Lung (tissue), 17 donors: ENCODE measurements at places on chromosomes 4 and X. TPM values are rescaled to one million over a fixed set of nuclear protein-coding genes. Genes with fewer than 3 reads are reported as not detected.

DNA sequence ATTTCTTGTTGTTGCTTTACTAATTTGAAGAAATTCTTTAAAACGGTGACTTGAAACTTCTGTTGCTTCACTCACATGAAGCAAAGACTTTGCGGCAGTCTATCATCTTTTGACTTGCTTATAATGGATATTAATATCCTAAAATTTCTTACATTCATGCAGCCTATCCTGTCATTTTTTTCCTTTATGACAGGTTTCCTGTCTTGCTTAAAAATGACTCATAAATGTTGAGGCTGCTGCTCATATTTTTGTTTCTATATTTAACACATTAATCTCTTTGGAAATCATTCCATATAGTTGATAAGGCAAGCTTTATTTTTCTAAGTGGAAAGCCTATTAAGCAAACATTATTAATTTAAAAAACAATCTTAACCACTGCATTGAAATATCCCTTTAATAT, 176.6 kb upstream of the GALNTL6 start:
- no peak overlapping the region for H3K4me3 ChIP-seq
- H3K27ac ChIP-seq: no peak overlapping the region
- H3K27me3 ChIP-seq: no peaks in the 10 kb centered on the region

GRCh38 chrX:10508891-10509290, 111.5 kb downstream of the MID1 start:
- no peak overlapping the region for H3K4me3 ChIP-seq
- no peak overlapping the region for H3K27ac ChIP-seq
- DNase-seq: no peak

Gene IL1RAPL2
- not detected for total RNA-seq

DNA sequence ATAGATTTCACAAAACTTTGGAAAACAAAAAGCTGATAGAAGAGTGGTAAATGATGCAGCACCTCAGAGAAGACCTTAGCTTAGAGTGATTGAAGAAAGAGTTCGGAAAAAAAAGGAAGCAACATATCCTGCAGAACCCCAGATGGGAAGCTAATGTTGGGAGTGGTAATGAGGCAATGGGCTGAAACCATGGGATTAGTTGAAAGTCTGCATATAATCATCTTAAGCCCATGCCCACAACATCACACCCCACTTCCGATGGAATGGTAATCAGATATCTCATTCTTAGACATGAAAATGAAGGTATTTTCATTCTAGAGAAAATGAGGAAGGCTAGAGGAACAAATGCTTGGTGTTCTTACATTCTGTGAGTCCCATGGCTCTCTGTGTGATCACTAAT, 146.3 kb upstream of the ADAMTS3 start:
- no peaks in the 10 kb centered on the region for H3K36me3 ChIP-seq
- H3K27me3 ChIP-seq: no peaks in the 10 kb centered on the region
- DNase-seq: no peak
- H3K4me1 ChIP-seq: no peaks in the 10 kb centered on the region

DNA sequence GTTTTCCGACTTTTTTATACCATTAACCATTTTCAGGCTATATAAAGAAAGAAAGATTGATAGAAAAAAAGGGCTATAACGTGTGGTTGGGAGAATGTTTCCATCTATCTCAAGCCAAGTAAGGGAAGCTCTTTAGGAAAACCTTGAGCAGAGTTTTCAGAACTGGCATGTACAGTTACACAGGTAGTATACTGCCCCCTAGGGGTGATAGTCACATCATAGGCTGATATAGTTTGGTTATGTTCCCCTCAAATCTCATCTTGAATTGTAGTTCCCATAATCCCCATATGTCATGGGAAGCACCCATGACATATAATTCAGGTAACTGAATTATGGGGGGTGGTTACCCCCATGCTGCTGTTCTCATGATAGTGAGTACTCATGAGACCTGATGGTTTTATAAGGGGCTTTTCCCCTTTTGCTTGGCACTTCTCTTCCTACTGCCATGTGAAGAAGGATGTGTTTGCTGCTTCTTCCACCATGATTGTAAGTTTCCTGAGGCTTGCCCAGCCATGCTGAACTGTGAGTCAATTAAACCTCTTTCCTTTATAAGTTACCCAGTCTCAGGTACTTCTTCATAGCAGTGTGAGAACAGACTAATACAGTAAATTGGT, 186.8 kb downstream of the TMA16 start:
- H3K4me3 ChIP-seq: no peak overlapping the region
- no peak overlapping the region for H3K27ac ChIP-seq
- H3K4me1 ChIP-seq: no peaks in the 10 kb centered on the region

GRCh38 chr4:150501983-150502382, 80.0 kb upstream of the MAB21L2 start:
- no peaks in the 10 kb centered on the region for H3K27me3 ChIP-seq
- H3K27ac ChIP-seq: no peak overlapping the region
- H3K4me3 ChIP-seq: no peak overlapping the region
- H3K4me1 ChIP-seq: no peaks in the 10 kb centered on the region

- H3K4me1 ChIP-seq: no peaks in the 10 kb centered on the region
- DNase-seq: no peak
- H3K36me3 ChIP-seq: no peaks in the 10 kb centered on the region
- H3K27me3 ChIP-seq: peaks cover 38% of the 10 kb centered on the region
These were observed 14.8 kb upstream of the RTL5 start for GRCh38 chrX:72146527-72146926.

DNA sequence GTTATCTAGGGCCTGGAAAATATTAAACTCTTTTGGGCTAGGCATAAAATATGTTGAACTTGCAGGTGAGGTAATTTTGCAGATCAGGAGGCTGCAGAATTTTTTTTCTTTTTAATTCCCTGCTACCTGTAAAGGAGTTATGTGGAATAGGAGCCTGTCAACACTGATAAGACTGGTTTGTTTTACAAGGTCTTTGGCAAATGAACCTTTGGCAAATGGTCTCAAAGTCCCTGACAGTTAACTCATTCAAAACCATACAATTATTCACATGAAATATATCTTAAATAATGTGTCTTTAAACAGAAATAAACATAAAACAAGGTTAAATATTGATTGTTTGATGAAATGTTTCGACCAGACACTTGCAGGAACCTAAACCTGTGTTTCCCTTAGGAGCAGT, 340.2 kb downstream of the GASK1B start:
- H3K36me3 ChIP-seq: no peaks in the 10 kb centered on the region
- no peaks in the 10 kb centered on the region for H3K27me3 ChIP-seq
- H3K4me1 ChIP-seq: no peaks in the 10 kb centered on the region
- H3K27ac ChIP-seq: no peak overlapping the region
- DNase-seq: peak; percentile 7

GRCh38 chrX:85303544-85303943, 59.8 kb downstream of the ZNF711 start:
- H3K4me1 ChIP-seq: no peaks in the 10 kb centered on the region
- H3K36me3 ChIP-seq: no peaks in the 10 kb centered on the region
- H3K4me3 ChIP-seq: no peak overlapping the region
- no peak overlapping the region for H3K27ac ChIP-seq
- no peak for DNase-seq

DNA sequence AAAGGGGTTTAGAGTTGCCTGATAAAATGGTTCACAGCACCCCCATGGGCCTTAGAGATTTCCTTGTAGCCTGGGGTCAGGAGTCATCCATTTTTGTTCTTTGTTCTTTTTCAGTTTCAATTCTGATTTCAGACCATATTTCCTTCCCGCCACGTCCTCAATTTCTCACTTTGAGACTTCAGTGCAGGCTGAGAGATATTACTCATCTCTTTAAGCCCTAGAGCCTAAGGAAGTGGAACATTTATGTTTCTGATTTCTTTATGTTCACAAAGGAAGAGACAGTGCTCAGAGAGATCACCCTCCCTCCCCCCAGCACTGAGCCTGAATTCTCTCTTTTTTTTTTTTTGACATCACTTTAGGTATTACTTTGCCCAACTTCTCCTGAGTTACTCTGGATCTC, 56.3 kb downstream of the MSN start:
- peaks cover 11% of the 10 kb centered on the region for H3K36me3 ChIP-seq
- H3K4me3 ChIP-seq: no peak overlapping the region
- no peaks in the 10 kb centered on the region for H3K27me3 ChIP-seq
- DNase-seq: no peak

DNA sequence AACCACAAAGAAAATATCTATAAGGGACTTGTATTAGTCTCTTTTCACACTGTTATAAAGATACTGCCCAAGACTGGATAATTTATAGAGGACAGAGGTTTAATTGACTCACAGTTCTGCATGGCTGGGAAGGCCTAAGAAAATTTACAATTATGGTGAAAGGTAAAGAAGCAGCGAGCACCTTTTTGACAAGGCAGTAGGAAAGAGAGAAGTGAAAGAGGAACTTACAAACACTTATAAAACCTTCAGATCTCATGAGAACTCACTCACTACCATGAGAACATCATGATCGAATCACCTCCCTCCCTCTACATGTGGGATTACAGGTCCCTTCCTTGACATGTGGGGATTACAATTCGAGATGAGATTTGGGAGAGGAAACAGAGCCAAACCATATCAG, 856.0 kb downstream of the TRAM1L1 start:
- no peaks in the 10 kb centered on the region for H3K27me3 ChIP-seq
- H3K27ac ChIP-seq: no peak overlapping the region

Gene XK
- total RNA-seq: 3.1 TPM

DNA sequence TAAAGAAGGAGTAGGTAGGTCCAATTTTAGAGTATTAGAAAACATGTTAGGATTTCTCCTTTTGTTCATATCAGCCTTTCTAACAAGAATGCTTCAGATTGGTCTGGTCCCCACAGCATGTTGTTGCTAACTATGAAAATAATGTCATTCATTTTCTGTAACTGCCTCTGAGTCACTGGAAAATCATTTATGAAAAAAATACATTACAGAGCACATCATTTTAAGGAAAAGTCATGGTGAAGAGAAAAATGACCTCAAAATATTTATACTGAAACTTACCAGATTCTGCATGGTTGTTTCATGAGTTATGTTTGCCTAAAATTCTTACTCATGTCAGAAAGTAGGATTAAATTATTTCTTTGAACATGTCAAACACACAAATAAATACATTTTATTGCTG, 35.2 kb downstream of the DTHD1 start:
- H3K36me3 ChIP-seq: no peaks in the 10 kb centered on the region
- no peak for DNase-seq
- no peak overlapping the region for H3K27ac ChIP-seq
- no peaks in the 10 kb centered on the region for H3K27me3 ChIP-seq
- no peak overlapping the region for H3K4me3 ChIP-seq

GRCh38 chr4:67571975-67572374, 13.4 kb downstream of the STAP1 start:
- DNase-seq: no peak
- no peaks in the 10 kb centered on the region for H3K4me1 ChIP-seq

GRCh38 chrX:100677611-100678181, 33.7 kb downstream of the SRPX2 start:
- H3K4me1 ChIP-seq: no peaks in the 10 kb centered on the region
- no peak overlapping the region for H3K27ac ChIP-seq
- H3K4me3 ChIP-seq: no peak overlapping the region

DNA sequence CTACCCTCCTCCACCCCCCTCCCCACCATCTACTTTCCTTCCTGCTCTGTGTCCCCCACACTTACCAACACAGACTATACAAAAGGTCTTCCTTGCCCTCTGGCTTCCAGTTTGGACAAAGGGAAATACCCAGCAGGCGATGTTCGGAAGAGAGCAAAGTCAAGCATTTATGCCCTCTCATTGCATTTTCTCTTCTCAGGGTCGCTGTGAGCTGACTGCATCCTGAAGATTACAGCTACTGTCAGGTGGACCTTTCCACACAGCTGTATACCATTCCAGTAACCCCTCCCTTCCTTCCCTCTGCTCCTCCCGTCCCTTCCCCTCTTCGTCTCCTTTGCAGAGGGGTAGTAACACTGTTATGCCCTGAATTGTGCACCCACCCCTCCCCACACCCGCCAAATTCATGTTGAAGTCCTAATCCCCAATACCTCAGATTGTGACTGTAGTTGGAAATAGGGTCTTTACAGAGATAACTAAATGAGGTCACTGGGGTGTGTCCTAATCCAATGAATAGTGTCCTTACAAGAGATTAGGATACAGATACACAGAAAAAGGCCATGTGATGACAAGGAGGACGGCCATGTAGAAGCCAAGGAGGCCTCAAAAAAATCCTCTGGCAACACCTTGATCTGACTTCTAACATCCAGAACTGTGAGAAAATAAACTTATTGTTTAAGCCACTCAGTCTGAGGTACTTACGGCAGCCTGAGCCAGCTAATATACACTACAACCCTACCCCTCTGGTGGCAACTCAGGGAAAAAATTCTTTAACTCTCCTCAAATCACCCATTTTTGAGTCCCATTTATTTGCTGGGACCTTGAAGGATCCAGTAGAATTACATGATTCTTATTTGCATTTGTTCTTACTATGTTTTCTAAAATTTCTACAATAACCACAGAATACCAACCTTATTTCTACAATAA, 11.7 kb downstream of the MORF4L2 start:
- H3K27me3 ChIP-seq: no peaks in the 10 kb centered on the region
- no peak for DNase-seq
- H3K4me3 ChIP-seq: no peak overlapping the region
- no peaks in the 10 kb centered on the region for H3K4me1 ChIP-seq
- peaks cover 10% of the 10 kb centered on the region for H3K36me3 ChIP-seq
- H3K27ac ChIP-seq: no peak overlapping the region

- no peaks in the 10 kb centered on the region for H3K4me1 ChIP-seq
- DNase-seq: no peak
- H3K36me3 ChIP-seq: peaks cover 3% of the 10 kb centered on the region
- H3K4me3 ChIP-seq: no peak overlapping the region
These were observed 51.6 kb downstream of the CLCN4 start for GRCh38 chrX:10208281-10208856.

DNA sequence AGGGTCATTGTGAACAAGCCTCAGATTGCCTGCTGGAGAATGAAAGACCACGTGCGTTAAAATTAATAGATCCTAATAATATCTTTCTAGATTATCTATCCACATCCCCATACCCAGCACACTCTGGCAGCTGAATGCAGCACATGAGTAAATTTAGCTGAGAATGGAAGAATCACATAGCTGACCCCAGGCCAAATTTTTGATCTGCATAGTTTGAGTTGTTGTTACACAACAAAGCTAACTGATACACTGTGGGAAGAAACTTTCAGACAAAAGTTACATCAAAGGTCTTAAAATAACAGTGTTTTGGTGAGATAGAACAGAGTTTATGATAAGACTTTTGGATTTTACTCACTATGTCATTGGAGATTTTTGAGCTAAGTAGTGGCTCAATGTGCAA, 72.4 kb upstream of the ANXA10 start:
- no peaks in the 10 kb centered on the region for H3K4me1 ChIP-seq
- H3K27me3 ChIP-seq: no peaks in the 10 kb centered on the region
- DNase-seq: no peak

DNA sequence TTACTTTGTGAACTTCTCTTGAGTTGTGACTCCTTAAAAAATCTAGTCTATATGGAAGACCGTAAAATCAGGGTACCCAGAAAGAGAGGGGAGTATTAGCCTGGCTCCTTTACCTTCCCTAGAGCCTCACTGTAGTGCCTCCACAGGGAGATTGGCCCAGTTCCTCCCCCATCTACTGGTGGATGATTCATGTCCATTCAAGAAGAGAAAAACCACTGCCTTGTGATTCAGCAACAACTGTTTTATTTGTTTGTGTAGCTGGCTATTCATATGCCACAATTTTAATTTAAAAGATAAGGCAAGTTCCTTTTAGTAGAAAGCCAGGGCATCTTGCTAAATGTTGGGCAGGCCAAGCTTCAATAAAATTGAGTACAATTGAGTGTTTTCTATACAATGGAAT, 221.8 kb upstream of the KCNIP4 start:
- H3K36me3 ChIP-seq: no peaks in the 10 kb centered on the region
- H3K4me3 ChIP-seq: no peak overlapping the region
- no peak overlapping the region for H3K27ac ChIP-seq
